DMS153 (cell line): ENCODE measurements at places on chromosomes 4 and X.

DNA sequence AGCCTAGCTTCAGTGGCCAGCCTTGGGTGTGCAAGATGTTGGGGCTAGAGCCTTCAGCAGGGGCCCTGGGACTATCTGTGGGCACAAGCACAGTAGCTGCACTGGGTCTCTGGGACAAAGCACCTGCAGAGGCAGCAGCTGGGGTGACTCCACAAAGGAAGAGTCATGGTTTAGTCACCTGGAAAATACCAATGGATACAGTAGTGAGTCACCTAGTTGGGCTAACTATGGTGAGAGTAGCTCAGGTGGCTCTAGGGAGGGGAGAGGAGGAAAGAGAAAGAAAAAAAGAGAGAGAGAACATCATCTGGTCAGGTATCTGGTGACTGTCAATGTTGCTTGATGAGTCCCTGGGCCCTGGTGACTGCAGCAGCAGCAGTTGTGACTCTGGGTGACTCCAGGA, 72.9 kb upstream of the SPIN4 start:
- DNase-seq = no peak

DNA sequence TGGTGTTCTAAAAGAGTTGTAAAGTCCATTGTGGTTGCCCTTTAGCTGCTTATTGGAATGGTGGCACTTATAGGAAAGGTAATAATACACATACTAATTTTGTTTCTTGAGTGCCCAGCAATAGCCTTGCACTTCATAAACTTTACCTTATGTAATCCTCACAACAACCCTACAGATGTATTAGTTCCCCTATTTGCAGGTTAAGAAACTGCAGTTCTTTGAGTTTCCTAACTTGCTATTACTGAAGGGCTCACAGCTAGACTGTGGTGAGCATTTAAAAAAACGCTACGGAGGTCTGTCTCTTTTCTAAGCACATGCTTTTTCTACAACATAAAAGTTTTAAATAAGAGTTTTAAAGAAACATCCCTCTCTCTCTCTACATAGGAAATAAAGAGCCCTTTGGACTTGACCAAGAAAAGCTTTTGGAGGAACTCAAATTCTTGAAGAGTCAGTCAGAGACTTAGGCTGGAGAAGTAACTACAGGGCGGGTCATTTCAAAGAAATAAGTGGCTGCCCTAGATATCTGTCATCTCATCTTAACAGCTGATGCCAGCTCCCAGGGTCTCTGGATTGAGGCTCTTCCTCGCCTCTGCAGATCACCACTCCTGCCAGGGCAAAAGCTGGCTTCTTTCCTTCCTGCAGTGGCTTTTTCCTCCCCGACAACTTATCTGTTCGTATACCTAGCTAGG, 42.0 kb upstream of the FBXW7 start:
- DNase-seq = no peak

GRCh38 chrX:72201836-72202536, 20.4 kb downstream of the PIN4 start:
- DNase-seq = no peak

- DNase-seq = no peak
Observed at GRCh38 chrX:115437841-115438595, 123.0 kb upstream of the PLS3 start.

GRCh38 chrX:110403441-110404238, 45.0 kb downstream of the RTL9 start:
- DNase-seq = no peak

DNA sequence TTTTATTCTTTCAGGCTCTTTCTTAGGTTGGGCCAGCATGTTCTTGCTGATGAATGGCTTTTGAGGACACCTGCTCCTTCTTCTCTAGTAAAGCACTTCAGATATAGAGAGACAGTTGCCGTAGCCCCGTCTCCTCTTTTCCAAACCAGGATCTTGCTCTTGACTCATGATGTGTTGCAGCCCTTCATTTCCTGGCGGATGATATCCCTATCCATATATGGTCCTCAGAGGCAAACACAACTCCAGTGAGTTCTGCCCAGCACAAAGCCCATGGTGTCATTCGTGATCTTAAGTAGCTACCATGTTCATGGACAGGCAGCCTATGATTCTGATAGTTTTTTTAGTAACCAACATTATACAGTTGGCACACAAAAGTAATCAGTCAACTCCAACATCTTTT, 59.8 kb upstream of the ACSL1 start:
- DNase-seq = no peak

DNA sequence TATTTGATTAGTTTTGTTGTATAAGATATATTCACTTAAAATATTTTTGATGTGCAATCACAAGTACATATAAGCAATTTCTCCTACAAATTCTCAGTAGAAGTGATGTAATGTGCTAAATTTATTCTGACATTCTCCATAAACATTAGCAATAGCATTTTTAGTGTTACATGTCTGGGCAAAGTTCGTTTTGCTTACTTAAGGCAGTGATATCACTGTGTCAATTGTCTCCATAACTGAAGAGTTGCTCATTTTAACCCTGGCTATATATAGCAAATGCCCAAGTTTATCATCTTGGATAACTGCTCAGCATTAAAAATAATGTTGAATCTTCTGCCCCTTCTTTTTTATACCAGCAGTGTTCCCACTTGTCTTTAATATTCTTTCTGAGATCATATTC, 340.0 kb upstream of the NDST4 start:
- no peak for DNase-seq

DNA sequence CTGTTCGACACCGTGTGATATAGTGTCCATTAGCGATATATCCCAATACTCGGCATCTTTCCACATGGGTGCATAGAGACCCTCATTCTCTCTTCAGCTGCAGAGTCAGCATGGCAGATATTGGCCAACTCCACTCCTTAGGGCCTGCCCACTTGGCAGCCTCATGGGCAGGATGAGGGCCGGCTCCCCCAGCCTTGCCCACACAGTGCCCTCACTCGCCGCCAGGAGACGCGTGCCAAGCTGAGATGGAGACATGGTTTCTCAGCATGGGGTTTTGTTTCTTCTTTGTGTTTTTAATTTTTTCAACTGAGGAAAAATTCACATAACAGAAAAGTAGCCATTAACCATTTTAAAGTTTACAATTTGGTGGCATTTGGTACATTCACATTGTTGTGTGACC, 5.3 kb upstream of the PLXNA3 start:
- no peak for DNase-seq

- no peak for DNase-seq
Observed at GRCh38 chr4:52942936-52943335, 80.8 kb downstream of the RASL11B start.

DNA sequence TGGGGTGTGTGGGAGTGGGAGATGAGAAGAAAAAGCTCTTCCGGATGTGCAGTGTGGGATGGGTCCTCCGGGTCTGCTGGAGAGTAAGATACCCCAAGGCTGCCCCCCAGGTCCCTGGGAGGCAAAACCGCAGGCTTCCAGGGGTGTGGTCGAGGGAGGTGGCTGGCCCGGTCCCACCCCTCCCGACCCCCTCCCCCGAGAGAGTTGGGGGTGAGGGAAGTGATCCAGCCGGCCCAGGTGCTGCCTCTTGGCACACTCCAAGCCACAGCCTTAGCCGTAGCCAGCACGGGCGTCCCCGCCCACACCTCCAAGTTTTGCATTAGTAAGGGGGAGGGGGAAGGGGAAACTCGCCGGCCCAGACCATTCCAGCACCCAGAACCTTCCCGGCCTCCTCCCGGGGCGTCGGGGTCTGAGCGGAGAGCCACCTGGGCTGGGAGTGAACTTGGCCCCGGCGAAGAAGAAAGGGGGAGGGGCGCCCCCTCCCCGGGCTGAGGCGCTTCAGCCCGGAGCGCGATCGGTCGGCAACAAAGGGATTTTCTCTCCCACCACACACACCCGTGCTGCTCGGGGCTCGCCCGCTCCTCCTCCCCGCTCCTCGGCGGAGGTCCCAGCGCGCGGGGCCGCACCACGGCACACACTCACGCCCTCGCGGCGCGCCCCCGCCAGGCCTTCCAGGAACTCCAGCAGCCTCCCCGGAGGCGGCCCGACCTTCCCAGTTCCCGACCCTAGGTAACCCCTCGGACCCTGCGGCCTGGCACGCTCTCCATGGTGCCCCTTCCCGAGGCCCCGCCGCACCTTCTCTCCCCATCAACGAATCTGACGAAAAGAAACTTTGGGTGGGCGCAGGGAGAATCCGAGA, 14.4 kb downstream of the BCOR start:
- no peak for DNase-seq

DNA sequence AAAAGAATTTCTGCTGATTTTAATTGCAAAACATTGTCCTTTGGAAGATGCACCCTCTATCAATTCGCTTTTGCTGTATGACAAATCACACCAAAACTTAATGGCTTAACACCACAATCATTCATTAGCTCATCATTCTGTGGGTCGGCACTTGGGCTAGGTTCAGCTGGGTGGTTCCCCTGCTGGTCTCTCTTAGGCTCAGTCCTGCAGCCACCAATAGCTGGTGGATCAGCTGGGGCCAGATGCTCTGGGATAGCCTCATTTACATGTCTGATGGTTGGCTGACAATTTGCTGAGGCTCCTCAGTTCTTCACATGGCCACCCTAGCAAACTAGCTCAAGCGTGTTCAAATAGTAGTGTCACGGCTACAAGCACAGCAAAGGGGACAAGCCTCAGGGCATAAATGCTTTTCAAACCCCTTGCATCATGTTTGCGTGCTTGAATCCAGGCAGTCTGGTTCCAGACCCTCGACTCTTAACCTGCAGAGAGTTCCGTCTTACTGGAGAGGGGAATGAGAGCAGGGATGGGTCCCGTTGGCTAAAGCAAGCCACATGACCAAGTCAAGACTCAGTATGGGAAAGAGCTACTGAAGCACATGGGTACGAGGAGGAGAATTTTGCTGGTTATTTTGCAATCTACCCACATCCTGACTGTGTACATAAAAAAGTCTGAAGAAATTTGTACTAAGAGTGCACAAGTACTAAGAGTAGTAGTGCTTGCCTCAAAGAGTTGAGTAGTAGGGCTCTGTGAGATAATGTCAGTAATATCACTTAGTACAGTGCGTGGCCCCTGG, 7.5 kb upstream of the ACSL1 start:
- DNase-seq = no peak

GRCh38 chr4:113616443-113616842, 145.1 kb downstream of the CAMK2D start:
- no peak for DNase-seq

- DNase-seq = no peak
Observed at GRCh38 chrX:18886005-18886343, 97.9 kb downstream of the PHKA2 start.

DNA sequence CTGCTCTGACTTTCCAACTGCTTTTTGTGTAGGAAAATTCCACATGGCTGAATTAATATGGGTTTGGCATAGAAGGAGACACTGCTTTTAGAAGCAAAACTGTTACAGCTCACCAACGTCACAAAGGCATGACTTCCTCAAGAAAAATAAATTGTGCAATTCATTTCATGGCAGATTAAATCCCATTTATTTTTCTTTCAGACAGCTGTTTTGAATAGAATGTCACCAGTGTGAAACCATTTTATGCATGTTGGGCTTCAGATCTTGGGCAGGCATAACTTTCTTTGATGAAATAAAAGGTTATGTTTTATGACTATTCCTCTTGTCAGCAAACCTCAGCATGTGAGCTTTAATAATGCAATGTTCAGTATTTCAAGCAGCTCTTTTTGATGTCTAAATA, 542.8 kb downstream of the GALNTL6 start:
- DNase-seq = no peak

GRCh38 chr4:59629348-59629747, 1570.8 kb upstream of the ADGRL3 start:
- no peak for DNase-seq

DNA sequence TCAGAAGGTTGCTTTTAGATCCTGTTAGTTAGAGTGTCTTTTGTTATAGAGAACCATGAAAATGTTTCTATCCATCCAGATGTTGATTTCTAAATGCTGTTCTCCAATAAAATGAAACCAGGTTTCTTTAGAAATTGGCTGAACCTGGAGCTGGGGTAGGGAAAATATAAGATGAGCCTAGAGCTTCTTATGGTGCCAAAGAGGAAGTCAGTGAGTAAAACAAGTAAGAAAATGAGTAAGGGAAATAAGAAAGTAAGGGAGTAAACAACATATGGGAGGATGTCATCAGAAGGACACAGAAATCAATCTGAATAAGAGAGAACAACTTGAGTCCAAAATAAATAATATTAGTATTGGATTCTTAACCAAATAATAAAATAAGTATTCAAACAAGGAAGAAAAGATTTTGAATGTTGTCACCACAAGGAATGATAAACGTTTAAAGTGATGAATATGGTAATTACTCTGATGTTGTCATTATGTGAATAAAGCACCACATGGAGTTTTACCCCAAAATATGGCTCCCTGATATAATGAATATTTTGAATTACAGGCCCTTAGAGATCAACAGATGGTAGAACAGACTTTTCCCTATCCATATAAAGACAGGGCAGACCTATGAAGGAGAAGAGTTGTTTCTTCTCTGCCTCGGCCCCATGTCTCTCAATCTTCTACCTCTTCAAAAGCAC, 506.1 kb downstream of the IL15 start:
- no peak for DNase-seq

- no peak for DNase-seq
Observed at GRCh38 chrX:150363561-150364346, 637 bp downstream of the MAMLD1 start.

GRCh38 chr4:55947254-55947882, 1.4 kb upstream of the CEP135 start:
- DNase-seq = no peak

DNA sequence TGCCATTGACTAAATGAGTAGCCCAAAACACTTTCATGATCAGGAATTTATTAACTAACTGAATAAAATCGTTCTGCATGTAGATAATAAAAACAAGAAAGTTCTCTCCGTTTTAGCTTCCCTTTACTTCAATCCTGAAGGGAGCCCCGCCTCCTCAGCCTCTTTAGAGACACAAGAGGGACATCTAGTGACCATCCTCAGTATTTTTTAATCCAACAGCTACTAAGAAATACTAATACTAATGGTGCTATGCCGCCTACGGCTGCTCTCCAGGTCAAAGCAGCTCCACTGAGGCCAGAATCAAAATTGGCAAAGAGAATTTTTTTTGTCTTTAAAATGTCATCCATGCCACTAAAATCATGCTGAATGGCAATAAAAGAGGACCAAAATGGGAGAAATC, 3.2 kb upstream of the PCDH19 start:
- no peak for DNase-seq

- peak; percentile 68 for DNase-seq
Observed at GRCh38 chr4:173264684-173265185, 69.4 kb downstream of the HMGB2 start.

GRCh38 chr4:53899586-53900270, 164.7 kb downstream of the CHIC2 start:
- no peak for DNase-seq

GRCh38 chr4:88822034-88822789, 124.6 kb upstream of the NAP1L5 start:
- DNase-seq = no peak
